HTR-8/SVneo (cell line): ENCODE measurements at places on chromosomes 6 and 20.

DNA sequence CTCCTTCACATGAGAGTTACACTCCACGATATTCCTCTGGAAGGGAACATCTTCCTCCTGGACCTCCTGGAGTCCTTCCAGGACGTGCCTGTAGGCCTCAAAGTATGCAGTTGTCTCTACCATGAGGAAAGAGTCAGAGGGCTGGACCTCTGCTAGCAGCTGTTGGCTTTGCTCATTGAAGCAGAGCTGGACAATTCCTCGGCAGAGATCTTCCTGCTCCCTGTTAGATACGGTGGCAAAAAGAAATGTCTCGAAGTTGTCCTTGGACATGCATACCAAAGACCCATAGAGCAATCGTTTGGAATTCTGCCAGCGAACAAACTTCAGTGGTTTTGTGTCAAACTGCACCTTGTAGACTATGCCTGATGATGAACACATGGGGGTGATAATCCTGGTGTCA, 7.7 kb downstream of the ZNFX1 start:
- DNase-seq: no peak

- DNase-seq: no peak
These were observed 3.4 kb upstream of the ANGPT4 start for GRCh38 chr20:919491-919916.

DNA sequence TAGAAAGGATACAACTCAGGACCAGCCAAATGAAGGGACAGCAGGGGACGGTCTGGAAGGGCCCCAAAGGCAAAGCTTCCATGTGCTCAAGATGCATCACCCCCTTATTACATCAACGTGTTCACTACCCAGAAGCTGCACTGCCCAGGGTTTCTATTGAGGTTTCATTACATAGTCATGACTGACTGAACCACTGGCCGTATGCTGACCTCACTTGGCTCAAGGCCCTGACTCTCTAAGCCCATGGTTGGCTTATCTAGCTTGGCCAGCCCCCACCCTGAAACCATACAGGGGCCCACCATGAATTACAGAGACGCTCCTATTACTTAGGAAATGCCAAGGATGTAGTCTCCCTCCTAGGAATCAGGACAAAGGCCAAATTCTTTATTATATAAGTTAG, 179.4 kb downstream of the FOXC1 start:
- no peak for DNase-seq

GRCh38 chr20:57688864-57689263, 21.0 kb downstream of the PMEPA1 start:
- DNase-seq: no peak

GRCh38 chr6:34339432-34339831, 53.0 kb downstream of the NUDT3 start:
- no peak for DNase-seq

DNA sequence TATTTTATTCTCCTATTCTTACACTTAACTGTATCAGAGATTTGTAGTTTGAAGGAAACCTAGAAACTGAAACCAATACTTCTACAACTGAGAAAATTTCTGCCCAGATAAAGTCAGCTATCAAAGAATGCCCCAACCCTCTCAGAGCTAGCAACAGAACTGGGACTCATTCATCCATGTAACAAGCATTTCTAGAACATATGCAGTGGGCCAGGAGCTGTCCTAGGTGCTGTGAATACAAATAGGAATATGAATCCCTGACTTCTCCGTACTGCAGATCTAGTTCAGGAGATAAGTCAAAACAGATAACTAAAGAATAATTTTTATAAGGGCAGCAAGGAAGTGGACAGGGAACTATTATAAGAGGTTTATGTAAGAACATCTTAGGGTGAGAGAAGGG, 654.1 kb upstream of the NOX3 start:
- DNase-seq: no peak

GRCh38 chr6:38583523-38583922, 56.2 kb downstream of the BTBD9 start:
- DNase-seq: no peak

GRCh38 chr6:83518816-83519480, 6.6 kb downstream of the PRSS35 start:
- peak; percentile 10 for DNase-seq

GRCh38 chr20:48668451-48668946, 159.3 kb downstream of the PREX1 start:
- DNase-seq: no peak

- DNase-seq: no peak
These were observed 659.7 kb downstream of the KIF16B start for GRCh38 chr20:15913391-15914025.

- DNase-seq: no peak
These were observed 9.7 kb upstream of the METTL24 start for GRCh38 chr6:110367825-110368224.

DNA sequence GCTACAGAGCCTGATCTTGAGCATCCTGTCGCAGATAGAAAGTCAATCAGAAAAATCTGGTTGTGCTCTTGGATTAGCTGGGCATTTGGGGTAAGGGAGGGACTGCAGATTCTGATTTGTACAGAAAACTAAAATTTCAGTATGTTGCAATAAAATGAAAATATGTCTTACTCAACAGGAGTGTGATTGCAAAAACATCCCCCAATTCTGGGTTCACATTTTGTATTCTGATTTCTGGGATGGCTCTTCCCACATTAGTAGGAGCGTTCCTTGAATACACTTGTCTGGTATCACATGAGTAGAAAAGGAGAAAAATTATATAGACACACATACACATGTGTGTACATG, 40.5 kb downstream of the PANK2 start:
- DNase-seq: no peak

DNA sequence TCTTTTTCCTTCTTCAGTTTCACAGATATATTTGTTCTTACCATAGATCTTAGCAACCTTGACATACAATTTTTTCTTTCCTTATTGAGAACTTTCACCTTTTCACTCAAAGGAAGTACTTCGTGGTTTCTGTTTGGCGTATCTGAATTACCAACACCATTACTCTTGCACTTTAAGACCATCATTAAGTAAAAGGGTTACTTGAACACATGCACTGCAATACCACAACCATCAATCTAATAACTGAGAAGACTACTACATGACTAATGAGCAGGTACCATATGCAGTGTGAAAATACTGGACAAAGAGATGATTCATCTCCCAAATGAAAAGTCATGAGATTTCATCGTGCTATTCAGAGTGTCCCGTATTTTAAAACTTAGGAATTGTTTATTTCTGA, 21.7 kb upstream of the SENP6 start:
- DNase-seq: no peak

- no peak for DNase-seq
These were observed 551.6 kb upstream of the CITED2 start for GRCh38 chr6:139925894-139926641.

DNA sequence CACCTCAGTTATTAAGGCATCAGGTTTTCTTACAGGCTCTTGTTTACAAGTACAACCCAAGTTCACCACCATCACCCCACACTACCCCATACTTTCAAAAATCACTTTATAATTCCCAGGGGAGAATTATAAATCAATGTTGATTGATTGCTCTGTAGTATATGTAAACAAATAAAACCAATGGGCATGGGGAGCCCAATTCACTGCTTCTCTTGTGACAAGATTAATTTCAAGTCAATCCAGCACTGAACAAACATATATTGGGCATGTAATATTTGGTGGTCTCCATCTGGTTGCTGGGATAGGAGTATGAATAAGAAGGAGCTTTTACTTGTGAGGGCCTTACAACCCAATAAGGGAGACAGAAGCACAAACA, 95.8 kb downstream of the CLVS2 start:
- DNase-seq: no peak

- no peak for DNase-seq
These were observed 61.8 kb downstream of the CTNNBL1 start for GRCh38 chr20:37755665-37756064.

DNA sequence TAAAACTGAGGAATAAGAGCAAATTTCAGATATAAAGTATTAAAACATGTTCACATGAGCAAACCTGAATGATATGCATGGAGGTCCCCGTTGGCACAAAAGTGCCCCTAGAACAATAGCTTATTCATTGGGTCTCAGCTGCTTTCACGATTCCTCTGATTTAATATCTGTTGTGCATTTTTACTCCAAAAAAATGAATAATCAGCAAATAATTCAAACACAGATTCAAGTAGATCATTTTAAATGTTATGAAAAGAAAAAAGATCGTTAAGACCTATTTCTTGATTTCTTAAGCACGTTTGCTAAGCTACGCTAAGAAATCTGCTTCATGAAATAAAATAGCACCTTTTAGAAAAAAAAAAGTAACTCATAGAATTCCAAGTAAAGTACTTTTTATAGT, 21.7 kb downstream of the HUS1B start:
- DNase-seq: no peak

DNA sequence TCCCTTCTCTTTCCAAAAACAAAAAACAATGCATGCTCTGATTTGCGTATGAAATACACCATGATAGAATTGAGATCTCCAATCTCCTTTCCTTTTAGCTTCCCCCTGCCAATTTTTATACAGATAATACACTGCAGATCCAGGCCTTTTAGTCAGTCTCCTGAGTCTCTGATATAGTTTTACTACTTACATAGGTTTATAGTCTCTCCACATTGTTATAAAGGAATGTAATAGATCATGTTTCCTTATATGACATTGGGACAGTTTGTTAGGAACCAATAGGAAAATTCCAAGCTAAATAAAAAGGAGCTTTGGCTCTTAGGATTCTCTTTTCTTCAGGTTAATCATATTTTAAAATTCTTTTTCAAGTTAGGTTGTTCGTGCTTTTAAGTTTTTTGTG, 36.5 kb downstream of the TBPL1 start:
- no peak for DNase-seq

DNA sequence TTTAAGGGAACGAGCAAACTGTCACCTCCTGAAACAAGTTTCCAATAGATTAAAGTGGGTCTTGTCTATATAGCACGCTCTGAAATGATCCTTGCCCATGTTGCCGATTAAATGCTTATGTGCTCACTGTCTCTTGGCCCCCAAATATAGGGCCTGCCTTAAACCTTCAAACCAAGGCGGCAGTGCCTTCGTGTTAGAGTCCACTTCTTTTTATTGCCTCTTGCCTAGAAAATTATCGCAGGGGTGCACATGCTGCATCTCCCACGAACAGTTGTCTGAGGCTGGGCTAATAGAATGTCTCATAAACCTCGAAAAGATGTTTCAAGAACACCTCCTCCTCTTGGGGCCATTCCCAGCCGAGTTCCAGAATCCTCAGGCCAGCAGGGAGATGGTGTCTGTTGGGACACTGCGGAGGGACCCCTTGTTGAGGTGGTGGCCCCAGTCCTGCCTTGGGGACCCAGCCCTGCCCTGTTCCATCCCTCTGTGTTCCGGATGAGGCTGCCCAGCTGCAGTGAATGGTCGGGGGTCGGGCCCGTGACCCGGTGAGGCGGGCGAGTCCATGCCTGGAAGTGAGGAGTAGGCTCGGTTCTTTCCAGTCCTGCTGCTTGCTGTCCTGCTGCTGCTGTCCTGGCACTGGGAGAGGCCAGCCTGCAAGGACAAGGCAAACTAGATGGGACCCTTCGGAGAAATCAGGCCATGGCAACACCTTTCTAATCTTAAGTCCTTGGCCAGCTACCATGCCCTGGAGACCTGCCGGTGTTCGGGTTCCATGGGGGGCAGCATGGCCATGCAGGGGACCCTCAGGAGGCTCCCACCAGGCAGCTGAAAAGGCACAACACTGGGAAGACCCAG, 34.7 kb upstream of the SLCO4A1 start:
- DNase-seq: no peak

- DNase-seq: no peak
These were observed 524.5 kb downstream of the BMP2 start for GRCh38 chr20:7291946-7292345.

GRCh38 chr20:2285613-2286012, 10.2 kb upstream of the TGM3 start:
- DNase-seq: no peak

GRCh38 chr6:109332748-109333147, 49.5 kb downstream of the CD164 start:
- no peak for DNase-seq

GRCh38 chr20:25197183-25197869, 1.8 kb downstream of the ENTPD6 start:
- no peak for DNase-seq

- no peak for DNase-seq
These were observed 144.5 kb downstream of the LPA start for GRCh38 chr6:160519603-160520042.

- no peak for DNase-seq
These were observed 67.2 kb downstream of the SLC22A1 start for GRCh38 chr6:160188773-160189172.

DNA sequence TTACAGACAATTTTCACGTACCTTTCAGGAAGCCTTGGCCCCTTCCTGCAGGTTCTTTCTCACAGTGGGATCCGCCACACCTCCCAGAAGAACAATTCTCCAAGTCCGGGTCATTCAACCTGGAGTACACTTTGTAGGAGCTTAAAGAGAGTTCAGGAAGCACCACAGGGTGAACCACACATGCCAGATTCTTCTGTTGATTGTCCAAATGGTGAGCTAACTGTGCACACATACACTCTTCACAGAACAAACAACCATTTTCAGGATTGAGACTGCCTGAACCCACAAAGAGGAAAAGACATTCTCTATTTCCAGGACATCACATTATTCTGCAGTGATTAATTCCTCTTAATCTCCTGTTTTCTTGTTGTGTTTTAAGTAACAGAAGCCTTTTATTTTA, 51.0 kb downstream of the SCGN start:
- DNase-seq: no peak

GRCh38 chr6:161211380-161212035, 62.4 kb downstream of the AGPAT4 start:
- DNase-seq: no peak

GRCh38 chr20:41076776-41077175, 48.2 kb downstream of the TOP1 start:
- DNase-seq: no peak

- DNase-seq: no peak
These were observed 115.7 kb downstream of the CD109 start for GRCh38 chr6:73811706-73812105.

DNA sequence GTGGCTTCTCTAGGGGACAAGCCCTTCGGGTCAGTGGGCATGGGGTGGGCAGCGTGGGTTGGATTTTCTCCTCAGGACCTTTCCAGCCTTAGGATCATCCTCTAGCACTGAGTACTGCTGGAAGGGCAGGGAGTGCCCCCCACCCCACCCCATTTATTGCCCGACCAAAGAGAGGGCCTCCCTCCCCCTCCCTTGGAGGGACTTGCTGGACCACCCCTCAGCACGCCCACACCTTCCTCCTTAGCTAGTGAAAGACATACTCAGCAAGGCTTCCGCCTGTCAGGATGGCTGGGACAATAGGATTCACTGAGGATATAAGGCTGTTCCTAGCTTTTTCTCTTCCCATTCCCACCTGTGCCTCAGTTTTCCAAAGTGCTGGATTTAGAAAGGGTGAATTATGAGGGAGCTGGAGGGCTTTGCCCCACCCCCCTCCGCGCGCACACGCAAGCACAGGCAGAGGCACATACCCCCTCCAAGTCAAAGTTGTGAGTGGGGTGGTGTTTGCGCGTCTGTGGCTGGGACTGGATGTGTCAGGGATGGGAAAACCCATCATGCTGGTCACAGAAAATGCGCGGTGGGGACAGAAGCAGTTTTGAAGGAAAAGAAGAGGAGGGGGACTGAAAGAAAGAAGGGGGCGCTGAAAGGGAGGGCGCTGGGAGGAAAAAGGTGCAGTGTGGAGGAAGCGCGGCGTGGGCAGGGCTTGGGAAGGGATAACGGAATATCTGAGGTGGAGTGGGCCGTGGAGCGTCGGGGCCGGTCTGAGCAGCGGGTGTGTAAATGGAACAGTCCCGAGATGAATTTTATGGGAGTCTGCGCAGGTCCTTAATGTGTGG, 693 bp upstream of the SLC29A1 start:
- DNase-seq: no peak
